ENCODE measurements at places on chromosomes 12 and 14.

GRCh38 chr14:100402631-100403030 lies 79.5 kb downstream of the SLC25A47 start:
- no peak for DNase-seq

- no peak for DNase-seq
These were observed 250.8 kb downstream of the SLC6A15 start for GRCh38 chr12:84661786-84662185.

DNA sequence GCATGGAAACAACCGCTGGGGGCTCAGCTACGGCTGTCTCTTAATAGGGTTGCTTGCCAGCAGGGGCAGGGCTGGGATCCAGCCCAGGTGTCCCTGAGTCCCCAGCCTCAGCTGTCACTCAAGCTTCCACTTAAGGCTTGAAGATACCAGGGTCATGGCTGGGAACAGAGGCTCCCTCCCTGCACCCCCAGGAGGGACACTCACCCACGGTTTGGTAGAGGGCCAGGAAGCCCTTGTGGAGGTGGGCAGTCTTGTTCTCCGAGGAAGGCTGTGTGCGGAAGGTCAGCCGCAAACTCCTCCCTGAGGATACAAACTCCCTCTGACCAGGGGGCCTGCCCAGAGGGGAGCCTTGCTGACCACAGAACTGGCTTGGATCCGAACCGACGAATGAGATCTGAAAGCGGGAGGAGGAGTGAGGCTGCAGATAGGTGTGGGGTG lies 7.3 kb downstream of the C1RL start:
- no peak for DNase-seq

DNA sequence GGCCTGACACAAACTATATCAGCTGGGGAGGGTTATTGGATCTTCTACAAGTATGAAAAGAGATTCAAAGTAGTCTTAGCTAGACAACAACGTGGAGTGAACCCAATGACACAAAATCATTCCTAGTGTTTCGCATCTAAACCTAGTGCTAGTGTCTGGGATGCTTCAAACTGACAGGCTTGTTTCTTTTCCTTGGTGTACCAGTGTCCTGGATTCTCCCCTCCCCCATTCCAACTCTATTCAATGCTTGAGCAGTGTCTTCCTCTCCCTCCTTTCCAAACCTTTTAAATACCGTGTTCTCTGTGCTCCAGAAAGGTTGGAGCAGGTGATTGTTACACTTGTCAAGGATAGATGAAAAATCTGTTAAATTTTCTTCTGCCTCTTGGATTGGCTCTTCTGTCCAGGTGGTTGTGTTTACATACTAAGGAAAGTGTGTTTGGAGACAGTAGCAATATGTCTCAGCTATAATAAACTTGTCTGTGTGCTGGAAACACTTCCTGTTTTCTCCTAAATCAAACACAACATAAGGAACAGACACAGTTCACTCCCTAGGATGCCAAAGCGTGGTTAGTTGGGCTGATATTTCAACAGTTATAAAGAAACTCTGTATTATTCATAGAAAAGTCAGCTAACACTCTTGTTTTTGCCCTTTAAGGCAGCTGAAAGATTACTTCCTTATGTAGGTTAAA lies 14.4 kb upstream of the GUCY2C start:
- no peak for DNase-seq

DNA sequence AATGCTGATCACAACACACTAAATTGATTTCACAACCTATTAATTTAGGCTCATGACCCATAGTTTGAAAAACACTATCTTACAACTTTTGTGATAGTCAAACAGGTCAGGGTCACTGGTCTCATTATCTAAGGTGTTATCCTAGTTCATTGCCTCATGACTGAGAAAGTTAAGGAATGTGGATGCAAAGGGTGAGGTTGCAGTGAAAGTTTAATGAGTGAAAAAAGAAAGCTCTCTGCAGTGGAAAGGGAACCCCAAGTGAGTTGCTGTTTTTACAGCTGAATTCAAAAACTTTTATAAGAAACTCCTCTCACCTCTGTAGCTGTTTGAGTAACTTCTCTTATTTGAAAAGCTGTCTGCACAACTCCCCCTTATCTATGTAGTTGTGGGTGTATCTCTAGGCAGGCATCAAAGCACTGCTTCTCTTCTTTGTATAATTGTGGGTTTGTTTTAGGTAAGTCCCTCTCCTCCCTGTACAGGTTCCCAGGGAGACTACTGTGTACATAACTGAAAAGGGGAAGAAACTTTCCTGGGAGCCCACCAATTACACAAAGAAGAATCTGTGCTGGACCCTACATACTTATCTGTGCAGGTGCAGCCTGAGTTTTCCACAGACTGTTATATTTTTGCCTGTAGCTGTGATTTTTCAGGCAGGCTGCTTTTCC lies 18.9 kb downstream of the DNAL1 start:
- no peak for DNase-seq
